Activated CD4-positive, alpha-beta T cell treated with anti-CD3 and anti-CD28 coated beads for 36 hours (primary cell): ENCODE measurements at places on chromosomes 6 and 20. TPM values are rescaled to one million over a fixed set of nuclear protein-coding genes. Genes with fewer than 3 reads are reported as not detected.

GRCh38 chr20:63014710-63015109 is 7.9 kb upstream of the BHLHE23 start:
- DNase-seq: no peak

Gene OOEP
- 0.55 TPM for total RNA-seq

- DNase-seq: no peak
These were observed 7.8 kb downstream of the CUL9 start for GRCh38 chr6:43189776-43190304.

DNA sequence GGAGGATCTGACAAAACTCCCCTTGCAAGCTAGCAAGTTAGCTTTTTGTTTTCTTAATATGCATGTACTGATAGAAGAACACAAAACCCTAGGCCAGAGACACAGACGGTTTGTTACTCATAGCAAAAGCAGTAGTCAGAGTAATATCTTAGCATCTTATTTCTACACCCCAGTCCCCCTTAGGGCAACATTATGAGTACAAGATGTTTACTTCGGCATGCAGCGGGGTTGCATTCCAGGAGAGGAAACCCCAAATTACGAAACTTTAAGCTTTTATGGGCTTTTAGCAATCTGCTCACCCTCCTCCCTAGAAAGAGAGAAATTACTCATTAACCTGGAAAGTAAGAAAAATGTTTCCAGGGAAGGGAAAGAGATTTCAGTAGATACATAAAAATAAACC is 1286.9 kb downstream of the EPHA7 start:
- DNase-seq: no peak

Gene OLIG3
- not detected for total RNA-seq

- no peak for DNase-seq
These were observed 213.1 kb downstream of the DOK5 start for GRCh38 chr20:54688476-54688875.

DNA sequence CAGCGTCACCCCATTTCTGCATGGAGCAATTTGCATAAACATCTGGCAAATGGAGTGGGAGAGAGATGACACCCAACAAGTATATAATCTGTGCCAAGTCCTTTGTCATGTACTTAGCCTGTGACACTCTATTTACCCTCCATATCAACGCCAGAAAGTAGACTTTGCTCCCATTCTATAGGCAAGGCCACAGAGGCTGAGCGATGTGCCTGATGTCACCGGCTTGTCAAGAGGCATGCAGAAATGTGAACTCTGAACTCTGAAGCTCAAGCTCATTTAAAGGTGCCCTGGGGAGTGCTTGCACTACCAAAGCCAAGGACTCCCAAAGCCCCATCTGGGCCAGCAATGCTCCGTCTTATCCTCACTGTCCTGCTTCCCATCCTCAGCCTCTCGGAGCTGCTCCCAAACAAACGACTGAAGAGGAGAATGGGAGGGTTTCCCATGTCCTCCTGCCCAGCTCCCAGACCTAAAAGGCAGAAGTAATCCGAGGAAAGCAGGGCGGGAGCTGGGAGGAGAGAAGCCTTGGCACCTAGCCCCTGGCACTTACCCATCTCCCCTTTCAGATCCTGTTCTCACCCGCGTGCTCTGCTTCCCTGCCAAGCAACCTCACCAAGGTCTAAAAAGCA is 9.2 kb downstream of the CPNE5 start:
- DNase-seq: no peak

Gene GJA1
- total RNA-seq: 0.14 TPM

Gene SLC24A3
- total RNA-seq: not detected

- no peak for DNase-seq
These were observed 165.0 kb downstream of the VEGFA start for GRCh38 chr6:43934803-43935602.

DNA sequence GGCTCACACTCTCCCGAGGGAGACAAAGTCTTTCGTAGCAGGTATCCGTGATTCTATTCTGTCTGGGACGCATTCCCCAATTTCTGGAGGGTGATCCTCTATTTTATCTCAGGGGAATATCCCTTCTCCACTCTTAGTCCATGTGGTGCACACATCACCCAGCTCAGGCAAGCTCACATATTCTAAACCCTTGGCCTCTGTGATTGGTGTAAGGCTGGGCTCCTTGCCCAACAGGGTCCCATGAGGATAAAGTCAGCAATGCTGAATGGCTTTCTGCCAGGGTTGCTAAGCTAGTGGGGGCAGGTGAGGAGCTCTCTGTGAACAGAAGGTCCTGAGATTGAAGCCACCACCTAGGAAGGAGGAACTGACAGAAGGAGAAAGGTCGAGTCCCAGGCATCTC is 137.2 kb downstream of the CDH26 start:
- no peak for DNase-seq

- DNase-seq: no peak
These were observed 15.2 kb upstream of the TOX2 start for GRCh38 chr20:43899274-43900120.

- DNase-seq: no peak
These were observed 2.2 kb downstream of the BICRAL start for GRCh38 chr6:42783876-42784642.

DNA sequence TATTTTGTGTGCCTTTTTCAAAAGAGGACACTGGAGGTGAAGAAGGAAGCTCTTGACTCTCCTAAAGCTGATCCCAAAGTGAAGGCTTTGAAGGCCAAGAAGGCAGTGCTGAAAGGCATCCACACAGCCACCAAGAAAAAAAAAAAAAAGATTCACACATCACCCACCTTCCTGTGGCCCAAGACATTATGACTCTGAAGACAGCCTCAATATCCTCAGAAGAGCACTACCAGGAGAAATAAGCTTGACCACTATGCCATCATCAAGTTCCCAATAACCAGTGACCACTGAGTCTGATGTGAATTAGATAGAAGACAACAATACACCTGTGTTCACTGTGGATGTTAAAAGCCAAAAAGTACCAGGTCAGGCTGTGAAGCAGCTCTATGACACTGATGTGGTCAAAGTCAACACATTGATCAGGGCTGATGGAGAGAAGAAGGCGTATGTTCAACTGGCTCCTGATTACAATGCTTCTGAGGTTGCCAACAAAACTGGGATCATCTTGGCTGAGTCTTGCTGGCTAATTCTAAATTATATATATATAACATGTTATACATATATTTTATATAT is 59.4 kb downstream of the PLCG1 start:
- no peak for DNase-seq

GRCh38 chr6:4350567-4351519 is 215.5 kb upstream of the ECI2 start:
- DNase-seq: no peak
